ENCODE measurements at places on chromosomes 7 and 10.

DNA sequence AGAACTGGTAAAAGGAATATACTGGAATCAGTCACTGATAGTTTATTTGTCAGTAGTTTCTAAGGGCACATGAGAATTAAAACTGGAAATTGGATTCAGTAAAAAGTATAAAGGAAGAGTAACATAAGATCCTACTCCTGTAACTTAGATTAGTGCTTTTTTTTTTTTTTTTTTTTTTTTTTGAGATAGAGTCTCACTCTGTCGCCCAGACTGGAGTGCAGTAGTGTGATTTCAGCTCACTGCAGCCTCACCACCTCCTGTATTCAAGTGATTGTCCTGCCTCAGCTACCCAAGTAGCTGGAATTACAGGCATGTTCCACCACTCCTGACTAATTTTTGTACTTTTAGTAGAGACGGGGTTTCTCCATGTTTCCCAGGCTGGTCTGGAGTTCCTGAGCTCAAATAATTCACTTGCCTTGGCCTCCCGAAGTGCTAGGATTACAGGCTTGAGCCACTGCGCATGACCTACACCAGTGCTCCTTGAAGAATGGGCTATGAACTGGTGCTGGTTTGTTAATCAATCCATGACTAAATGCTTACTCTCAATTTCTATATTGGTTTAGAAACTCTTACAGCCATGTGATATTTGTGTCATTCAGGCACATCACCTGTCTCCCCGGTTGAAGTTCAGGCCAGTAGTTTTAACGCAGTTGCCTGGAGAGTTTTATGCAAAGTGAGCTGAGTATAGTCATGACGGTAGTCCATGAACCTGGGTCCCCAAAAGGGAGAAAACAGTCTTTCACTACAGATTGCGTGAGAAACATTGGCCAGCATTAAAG is 65.0 kb downstream of the ZEB1 start:
- DNase-seq: no peak

DNA sequence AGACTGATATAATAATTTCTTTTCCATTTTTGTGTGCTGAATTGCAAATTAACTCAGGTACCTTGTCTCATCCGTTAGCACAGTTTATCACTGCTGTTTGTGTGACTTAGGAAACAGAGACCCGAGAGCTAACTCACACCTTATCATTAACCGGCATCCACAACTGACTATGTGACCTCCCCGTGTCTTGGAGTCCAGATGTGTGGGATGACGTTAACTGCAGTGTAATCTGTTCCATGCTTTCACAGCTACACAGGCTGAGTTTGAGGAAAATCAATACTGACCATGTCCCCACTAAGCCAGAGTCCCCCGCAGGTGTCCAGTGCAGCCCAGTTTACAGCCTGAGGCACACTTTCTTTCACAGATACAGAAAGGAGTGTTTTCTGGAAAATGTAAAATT is 154.7 kb downstream of the COBL start:
- no peak for DNase-seq

GRCh38 chr10:22912763-22913384 is 15.0 kb upstream of the ARMC3 start:
- DNase-seq: no peak

DNA sequence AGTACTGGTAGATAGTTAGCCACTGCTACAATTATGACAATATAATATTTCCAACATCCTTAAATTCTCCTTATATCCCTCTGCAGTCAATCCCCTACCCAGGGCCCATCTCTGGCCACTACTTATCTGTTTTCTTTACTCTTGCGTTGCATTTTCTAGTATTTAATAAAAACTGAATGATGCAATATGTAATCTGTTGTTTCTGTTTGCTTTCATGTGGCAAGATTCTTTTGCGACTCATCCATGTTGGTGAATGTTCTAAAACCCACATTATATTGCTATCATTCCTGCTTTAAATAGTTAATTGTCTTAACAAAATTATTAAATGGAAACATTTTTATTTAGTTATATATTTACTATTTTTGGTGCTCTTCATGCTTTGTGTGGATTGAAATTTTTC is 338.5 kb downstream of the MDFIC start:
- no peak for DNase-seq

DNA sequence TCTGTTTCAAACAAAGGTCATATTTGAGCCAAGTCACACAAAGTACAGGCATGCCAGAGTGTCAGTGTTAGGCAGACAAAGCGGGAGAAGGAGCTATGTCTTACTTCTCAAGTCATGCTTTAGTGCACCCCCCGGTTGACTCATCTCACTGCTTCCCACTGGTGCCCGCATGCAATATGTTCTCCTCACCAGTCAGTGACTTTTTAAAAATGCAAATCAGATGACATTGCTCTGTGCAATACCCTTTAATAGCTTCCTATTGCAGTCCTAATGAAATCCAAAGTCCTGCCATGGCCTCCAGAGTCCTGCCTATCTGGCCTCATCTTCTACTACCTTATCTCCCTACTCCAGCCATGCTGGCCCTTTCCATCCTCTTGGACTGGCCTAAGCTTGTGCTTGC is 429.1 kb downstream of the ACTR3B start:
- no peak for DNase-seq

DNA sequence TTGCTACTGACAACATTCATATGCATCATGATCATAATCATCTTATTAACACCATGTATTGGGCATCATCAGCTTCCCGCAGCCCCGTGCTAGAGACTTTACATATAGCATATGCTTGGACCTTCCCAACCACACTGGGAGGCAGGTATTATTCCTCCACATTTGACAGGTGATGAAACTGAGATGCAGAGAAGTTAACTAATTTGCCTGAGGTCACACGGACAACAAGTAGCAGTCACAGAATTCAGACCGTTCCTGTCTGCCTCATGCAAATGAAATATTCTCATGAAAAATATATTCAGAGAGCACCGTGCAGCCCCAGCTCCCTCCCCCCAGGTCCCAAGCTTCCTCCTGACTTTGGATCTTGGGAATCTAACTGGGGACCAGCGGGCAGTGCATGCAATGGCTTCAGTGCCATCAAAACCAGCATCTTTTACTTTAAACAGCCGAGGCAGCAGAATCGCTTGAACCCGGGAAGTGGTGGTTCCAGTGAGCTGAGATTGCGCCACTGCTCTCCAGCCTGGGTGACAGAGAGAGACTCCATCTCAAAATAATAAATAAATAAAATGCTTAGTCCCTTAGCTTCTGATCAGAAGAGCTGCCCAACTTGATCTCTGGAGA is 112.2 kb upstream of the GPR26 start:
- no peak for DNase-seq

GRCh38 chr10:98404571-98405359 is 10.2 kb downstream of the PYROXD2 start:
- DNase-seq: no peak

GRCh38 chr10:129877773-129878371 is 86.2 kb downstream of the EBF3 start:
- DNase-seq: no peak

GRCh38 chr7:36723951-36724664 is at the start of gene AOAH:
Gene AOAH (minus strand): TSS chr7:36724494. CDS start chr7:36724148, 346 bp downstream.
- DNase-seq: no peak

DNA sequence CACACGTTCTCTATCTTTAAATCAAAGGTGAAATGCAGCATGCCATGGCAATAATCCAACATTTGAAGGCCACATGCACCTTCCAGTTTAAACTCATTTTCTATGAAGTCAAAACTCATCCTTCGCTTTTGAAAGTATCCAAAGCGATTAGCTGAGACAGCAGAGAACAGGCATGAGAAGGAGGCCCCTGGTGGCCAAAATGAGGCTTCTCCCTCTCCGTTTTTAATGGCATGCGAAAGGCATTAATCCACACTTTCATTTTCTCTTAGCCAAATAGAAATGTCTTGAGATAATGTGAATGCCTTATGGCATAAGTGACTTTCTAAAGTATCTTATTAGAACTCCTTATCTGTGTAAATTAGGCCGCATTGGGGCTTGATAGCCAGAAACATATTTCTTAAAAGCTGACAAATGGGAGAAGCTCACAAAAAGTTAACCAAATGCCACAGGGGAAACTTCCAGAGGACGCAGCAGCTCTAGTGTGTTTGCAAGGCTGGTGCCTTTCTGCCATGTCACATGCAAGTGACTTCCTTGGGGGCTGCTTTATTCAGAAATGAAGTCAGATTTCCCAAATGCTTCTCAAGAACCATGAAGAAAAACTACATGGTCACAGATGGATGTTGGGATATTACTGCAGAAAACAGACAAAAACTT is 1189.6 kb downstream of the SORCS1 start:
- DNase-seq: no peak

GRCh38 chr7:93026425-93026824 is 91.4 kb downstream of the SAMD9 start:
- no peak for DNase-seq

- DNase-seq: no peak
These were observed 398.5 kb downstream of the REEP3 start for GRCh38 chr10:63919575-63920279.

DNA sequence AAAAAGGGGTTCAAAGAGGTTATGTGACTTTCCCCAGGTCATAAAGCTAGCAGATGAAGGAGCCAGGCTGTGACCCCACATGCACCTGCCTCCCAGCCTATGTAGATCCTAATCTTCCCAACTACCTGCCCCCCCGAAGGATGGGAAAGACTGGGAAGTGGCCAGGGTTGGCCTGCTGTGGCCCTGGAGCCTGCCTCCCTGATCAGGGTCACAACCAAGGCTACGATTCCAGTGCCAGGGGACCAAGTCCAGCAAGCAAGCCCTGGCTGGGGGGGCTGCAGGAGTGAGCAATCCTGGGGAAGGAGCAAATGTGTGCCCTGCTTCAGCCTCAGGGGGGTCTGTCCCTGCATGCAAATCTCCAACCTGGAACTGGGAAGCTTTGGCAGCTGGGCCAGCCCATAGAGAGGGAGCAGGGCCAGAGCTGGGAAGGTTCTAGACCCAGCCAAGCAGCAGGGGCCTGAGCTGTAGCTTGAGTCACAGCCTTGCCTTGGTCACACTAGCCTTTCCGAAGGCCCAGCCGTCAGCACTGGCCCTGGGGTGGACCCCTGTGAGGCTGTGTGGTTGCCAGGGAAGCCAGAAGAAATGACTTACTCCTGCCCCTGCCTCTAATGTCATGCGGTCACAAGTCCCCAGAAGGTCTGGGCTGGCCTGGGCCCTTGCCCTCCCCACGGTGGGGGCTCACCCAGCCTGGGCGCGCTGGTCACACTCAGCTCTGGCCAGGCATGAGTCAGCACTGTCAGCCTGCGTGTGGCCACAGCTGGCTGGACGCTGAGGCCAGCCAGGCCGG is 96.4 kb upstream of the ZMIZ1 start:
- DNase-seq: no peak

DNA sequence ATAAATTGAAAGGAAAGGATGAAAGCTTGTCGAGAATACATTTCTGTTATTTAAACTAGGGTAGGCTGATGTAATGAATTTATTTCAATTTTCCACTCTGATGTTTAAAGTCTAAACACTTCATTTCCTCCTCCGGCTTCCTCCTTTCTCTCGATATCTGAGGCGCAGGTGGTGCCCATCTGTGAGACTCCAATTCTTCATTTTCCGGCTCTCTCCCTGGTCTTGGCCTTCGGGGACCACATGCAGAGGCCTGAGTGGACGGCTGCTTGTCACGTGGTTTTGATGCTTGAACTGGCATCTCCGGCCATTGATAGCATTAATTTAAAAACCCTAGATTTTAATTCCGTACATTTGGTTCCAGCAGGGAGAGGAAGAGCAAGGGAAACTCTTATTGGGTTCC is 5.8 kb upstream of the ADARB2 start:
- DNase-seq: no peak

GRCh38 chr10:70478191-70479164 is at the start of gene PALD1:
Gene PALD1 (plus strand): TSS chr10:70478767. CDS start chr10:70525952, 47,185 bp downstream.
- peak; percentile 5 for DNase-seq

DNA sequence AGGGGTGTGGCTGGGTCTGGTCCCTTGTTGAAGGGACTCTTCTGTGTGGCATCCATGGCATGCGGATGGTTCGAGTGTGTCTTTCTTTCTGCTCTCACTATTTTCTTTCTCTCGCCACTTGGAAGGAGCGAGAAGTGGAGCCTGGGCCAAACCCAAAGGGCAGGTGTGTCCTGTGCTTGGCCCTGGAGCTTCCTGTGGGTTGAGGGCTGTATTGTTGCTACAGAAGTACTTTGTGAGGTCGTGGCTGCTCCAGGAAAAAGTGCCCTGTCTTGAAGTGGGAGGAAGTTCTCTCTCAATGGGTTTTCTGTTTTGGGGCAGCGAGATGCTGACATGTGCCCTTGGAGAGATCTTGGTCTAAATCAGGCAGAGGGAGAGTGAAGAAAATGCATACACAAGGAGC is 72.0 kb downstream of the DOCK1 start:
- DNase-seq: no peak

All from NCI-H1105 (cell line).